HTR-8/SVneo (cell line): ENCODE measurements at places on chromosomes 3 and 15.

- DNase-seq, result no peak
Observed at GRCh38 chr3:188595890-188596376, 442.0 kb downstream of the LPP start.

- DNase-seq, result no peak
Observed at GRCh38 chr3:4797201-4797705, 182.0 kb upstream of the BHLHE40 start.

- DNase-seq, result no peak
Observed at GRCh38 chr3:35658686-35659085, 19.4 kb downstream of the ARPP21 start.

GRCh38 chr3:107204121-107204520, 173.1 kb upstream of the CCDC54 start:
- DNase-seq, result no peak

DNA sequence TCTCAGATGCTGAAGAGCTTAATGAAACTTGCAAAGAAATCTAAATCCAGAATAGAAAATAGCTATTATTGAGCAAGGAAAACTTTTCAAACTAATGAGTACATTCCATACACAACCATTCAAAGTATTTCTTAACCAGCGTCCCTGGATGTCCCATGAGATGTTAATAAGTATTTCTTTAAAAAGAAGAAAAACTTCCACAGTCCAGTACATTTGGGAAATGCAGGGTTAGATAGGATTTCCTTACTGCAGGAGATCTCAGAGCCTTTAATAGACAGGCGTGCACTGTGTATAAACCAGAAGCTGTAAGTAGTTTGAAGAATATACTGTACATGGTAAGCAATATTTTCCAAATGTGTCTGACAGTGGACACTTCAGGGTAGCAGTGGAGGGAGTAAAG, 29.6 kb upstream of the BHLHE40 start:
- DNase-seq, result no peak

- no peak for DNase-seq
Observed at GRCh38 chr3:134180761-134181160, 69.9 kb downstream of the RYK start.

- DNase-seq, result no peak
Observed at GRCh38 chr3:197501879-197502620, 53.7 kb downstream of the BDH1 start.

GRCh38 chr15:28068930-28069329, 30.2 kb downstream of the OCA2 start:
- no peak for DNase-seq

GRCh38 chr3:65902304-65902793, 136.4 kb downstream of the MAGI1 start:
- DNase-seq, result no peak

- DNase-seq, result no peak
Observed at GRCh38 chr3:193165431-193166120, 75.4 kb upstream of the PLAAT1 start.

- no peak for DNase-seq
Observed at GRCh38 chr3:52896613-52897012, 735 bp downstream of the STIMATE start.

- DNase-seq, result no peak
Observed at GRCh38 chr3:32140943-32141342, 34.5 kb downstream of the GPD1L start.

DNA sequence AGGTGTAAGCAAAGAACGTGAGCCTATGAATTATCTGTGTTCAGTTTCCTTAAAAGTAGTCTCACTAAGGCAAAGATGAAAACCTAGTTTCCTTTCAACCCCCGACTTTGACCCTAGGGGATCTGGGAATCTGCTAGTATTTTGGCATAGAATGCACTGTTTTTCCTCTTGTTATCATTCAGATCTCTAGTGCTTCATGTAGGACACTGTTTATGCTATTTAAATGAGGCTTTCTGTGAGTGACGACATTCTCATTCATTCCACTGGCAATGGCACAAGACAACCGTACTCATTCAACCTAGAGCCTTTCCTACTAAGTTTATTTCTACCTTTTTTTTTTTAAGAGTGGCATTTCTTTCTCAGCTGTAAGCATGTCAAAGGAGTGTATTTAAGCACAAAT, 67.0 kb downstream of the CHAC1 start:
- no peak for DNase-seq

DNA sequence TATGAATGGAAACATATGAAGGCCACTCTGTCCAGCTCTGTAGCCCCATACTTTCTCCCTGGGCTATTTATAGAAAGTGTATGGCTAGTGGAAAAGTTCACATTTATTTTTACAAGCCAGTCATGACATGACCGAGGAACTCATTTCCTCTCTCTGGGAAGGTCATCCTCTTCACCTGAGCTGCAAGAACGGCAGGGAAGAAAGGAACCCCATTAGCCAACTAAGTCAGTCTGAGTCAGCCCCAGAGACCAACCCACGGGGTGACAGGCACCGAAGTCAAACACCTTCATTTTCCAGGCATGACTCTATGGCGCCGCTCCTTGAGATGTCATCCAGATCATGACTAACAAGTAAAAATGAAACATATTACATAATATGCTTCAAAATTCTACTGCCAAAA, 4.8 kb downstream of the PAQR9 start:
- peak; percentile 13 for DNase-seq

DNA sequence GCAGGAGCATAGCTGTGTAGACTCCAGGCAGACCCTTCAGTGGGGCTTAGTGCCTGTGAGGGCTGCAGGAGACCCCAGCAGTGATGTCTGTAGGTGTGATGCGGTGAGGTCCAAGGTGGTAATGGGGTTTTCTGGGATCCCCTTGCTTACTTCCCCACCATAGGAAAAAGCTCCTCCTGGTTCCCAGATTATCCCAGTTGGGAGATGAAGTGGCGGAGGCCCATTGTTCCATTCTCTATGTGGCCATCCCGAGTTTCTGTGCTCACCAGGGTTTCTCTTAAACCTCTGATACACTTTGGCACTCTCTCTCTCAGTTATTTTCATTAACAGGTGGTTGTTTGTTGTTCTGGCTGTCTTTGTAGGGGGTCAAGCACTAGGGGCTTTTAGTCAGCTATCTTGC, 146.7 kb upstream of the IGF1R start:
- DNase-seq, result no peak

DNA sequence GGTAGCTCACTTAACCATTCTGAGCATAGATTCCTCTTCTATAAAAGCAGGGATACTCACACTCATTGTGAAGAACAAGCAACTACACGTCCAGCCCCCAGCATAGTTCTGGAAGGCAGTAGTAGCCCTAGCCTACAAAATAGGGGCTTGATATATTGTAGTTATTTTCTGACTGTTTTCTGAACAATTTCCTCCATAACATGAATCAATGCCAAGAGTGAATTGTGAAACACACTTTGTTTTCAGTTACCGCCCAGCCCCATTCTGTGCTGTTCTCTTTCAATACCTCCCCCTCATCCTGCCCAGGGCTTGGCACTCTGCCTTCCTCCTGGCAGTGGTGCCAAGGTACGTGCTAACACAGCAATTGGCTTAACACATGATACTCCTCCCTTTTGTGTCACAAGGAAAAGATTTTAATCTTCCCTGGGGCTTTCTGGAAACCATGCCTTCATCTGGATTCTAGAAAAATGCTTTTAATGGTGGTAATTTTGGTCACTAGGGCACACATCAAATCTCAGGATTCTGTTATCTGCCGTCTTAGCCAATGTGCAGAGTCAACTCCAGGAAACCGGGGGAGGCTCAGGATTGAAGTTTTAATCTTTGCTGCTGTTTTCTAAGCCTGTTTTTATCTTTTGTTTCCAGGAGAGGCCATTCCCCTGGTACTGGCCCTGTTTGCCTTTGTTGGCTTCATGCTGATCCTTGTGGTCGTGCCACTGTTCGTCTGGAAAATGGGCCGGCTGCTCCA, 37.2 kb downstream of the IL20RB start:
- peak; percentile 40 for DNase-seq

DNA sequence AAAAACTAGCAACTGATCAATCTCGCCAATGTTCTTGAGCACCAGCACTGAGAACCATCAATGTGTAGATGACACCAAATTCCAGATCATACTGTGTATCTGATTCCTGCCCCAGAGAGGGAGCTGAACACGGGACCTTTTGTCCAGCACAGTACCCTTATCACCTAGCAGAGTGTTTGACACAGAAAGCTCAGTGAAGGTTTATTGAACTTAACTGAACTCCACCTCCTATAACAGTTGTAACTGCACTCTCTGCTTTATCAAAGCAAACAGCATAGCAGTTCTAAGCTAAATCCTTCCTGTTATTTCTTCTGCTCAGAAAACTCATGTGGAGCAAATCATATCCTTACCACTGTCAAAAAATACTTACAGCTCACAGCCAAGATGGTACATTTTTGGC, 183.4 kb upstream of the SLCO3A1 start:
- no peak for DNase-seq

DNA sequence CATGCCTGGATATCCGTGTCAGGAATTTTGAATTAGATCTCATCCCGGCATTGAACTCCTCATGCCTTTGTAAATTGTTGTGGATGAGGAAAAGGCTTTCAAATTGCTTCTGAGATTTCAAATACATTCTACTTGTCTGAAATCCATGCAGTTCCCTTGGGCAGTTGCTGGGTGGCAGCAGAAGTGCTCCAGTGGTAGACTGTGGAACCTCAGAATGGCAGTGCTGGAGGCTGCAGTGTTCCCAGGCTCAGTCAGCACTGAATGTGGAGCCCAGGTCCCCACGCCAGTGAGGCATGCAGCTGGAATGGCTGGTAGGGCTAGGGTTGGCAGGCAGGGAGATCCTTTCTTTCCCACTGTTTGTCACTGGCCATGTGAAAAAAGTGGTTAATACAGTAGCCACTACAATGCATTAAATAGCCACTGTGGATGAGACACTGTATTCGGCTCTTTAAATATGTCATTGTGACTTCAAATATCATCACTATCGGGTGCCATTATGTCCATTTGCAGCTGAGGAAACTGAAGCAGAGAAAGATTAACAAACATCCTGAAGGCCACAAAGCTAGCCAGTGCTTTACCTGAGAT, 98.6 kb downstream of the TPRG1 start:
- DNase-seq, result peak; percentile 51

DNA sequence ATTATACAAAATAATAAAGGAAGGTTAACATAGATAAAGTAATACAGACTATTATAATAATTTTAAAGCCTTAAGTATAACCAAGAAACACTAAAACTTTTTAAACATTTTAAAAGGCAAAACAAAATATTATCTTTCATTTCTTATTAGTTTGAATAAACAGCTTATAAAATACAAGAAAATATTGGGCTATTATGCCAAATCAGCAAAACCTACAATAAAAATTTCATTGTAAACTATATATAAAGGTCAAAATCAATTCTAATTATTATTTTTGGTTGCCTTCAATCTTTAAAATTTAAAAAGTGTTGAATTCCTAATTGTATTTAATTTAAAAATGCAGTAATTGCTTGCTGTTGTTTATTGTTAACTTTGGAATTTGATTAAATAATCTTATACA, 430.0 kb downstream of the ROBO1 start:
- DNase-seq, result no peak

- no peak for DNase-seq
Observed at GRCh38 chr3:53357458-53357857, 10.1 kb upstream of the DCP1A start.

- DNase-seq, result no peak
Observed at GRCh38 chr3:147589016-147589415, 179.9 kb downstream of the ZIC1 start.

DNA sequence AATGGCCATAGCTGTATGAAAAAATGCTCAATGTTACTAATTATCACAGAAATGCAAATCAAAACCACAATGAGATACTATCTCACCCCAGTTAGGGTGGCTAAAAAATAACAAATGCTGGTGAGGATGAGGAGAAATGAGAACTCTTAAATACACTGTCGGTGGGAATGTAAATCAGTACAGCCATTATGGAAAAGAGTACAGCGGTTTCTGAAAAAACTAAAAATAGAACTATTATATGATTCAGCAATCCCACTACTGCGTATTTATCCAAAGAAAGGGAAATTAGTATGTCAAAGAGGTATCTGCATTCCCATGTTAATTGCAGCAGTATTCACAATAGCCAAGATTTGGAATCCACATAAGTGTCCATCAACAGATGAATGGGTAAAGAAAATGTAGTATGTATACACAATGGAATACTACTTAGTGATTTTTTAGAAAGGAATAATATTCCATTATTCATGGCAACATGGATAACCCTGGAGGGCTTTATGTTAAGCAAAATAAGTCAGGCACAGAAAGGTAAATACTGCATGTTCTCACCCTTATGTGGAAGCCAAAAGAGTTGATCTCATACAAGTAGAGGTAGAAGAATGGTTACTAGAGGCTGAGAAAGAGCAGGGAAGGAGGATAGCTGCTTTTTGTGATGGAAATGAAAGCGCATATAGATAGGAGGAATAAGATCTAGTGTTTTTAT, 35.0 kb downstream of the SERP1 start:
- DNase-seq, result no peak

GRCh38 chr3:62332835-62333244, 40.5 kb downstream of the FEZF2 start:
- DNase-seq, result no peak

DNA sequence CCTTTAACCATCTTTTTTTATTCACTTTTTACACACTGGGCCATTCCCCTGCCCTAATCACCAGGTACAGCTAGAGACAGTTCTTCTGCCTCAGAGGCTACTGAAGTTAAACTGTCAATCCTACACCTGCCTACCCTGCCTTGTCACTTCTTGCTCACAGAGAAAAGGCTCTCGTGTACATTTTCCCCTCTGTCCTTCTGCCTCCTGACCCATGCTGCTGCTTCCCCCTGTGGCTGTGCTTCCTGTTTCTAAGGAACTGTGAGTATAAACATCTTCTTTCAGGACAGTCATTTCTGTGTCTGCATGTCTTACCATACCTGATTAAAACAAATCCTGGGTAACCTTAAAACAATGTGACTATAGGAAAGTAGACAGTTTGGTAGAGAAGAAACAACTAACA, 236.4 kb upstream of the MRPL3 start:
- DNase-seq, result no peak

GRCh38 chr15:42483677-42484076, 7.3 kb downstream of the ZNF106 start:
- no peak for DNase-seq

- no peak for DNase-seq
Observed at GRCh38 chr15:91099995-91100813, at the start of gene SV2B. TSS of gene SV2B (plus strand) at chr15:91100257. CDS start at chr15:91226264, 126,007 bp downstream.

- DNase-seq, result no peak
Observed at GRCh38 chr3:140403608-140404007, 274.3 kb upstream of the TRIM42 start.
